ENCODE measurements at places on chromosomes 6 and 20.

- DNase-seq: peak; percentile 40
Observed at GRCh38 chr20:9119776-9120175, 50.9 kb downstream of the PLCB4 start.

GRCh38 chr6:146361128-146361924 is 182.3 kb upstream of the RAB32 start:
- DNase-seq: no peak

DNA sequence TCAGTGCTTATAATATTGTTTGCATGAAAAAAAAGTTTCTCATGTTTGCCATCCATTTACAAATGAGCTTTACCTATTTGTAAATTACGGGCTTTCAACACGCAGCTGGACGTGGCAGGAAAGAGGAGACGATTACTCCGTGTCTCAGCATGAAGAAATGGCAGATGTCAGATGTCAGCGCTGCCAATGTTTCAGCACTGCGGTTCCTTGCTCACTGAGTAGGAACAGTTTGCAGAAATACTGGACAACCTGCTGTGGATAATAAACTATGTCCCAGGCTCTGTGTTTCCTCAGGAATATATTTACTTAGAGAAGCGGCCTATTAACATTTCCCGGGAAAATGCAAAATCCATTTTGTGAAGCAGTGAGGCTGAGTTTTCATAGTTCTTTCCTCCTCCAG is 22.7 kb downstream of the RAMACL start:
- no peak for DNase-seq

- DNase-seq: no peak
Observed at GRCh38 chr6:45898941-45899682, 116.5 kb downstream of the CLIC5 start.

DNA sequence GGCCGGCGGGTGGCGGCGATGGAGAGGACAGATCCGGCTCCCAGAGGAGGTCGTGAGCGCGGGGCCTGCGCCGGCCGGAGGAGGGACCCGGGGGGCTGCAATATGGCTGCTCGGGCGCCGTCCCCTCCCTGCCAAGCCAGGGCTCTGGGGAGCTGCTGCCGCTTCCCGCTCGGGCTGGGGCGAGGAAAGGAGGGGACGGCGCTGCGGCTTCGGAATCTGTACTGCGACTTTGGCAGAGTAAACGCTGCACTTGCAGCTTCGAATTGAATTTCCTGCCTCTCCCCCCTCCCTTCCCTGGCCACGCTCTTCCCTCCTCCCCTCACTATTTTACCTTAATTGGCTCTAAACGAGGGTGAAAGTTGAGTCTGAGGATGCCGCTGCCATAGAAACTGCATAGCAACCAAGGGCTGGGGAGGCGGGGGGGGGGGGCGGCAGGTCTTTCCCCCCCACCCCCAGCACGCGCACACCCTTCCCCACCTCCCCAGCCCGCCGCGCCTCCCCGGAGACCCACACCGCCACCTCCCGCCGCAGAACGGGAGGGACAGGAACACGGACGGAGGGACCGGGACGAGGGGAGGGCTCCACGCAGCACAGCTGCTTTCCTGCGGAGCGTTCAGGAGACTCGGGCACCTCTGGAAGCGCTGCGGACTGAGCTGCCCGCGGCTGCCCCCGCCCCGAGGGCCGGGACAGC is 93.9 kb downstream of the RNASET2 start:
- DNase-seq: peak; percentile 6

DNA sequence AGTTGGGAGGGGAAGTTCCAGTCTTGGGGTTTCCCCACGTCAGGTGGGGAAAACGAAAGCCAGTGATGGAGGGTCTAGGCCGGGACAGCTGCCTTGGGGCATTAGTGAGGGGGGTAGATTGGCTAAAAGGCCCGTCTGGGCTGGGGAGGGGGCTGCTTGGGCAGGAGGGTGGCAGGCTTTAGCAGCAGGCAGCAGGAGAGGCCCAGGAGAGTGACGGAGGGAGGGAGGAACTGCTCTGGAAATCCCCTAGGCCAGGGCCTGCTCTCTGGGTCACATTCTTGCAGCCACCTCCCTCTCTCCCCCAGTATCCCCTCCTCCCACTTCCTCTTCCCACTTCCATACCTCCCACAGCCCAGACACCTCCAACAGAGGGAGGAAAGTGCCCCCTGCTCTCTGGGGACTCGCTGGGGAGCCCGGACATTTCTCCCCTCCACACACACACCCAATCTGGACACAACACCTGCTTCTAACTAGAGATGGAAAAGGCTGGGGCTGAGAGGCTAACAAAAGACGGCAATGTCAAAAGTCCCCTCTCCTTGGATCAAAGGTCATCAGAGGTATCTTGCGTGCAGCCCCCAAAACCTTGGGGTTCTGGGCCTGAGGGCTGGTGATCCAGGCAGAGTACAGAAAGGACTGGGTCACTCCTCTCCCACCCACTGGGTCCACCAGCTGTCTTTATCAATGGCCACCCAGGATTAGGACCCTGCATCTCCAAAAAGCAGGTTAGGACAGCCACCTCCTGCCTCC is 1.8 kb downstream of the NFKBIE start:
- DNase-seq: peak; percentile 83

- DNase-seq: no peak
Observed at GRCh38 chr20:21090721-21091120, 15.4 kb downstream of the LINC00237 start.

DNA sequence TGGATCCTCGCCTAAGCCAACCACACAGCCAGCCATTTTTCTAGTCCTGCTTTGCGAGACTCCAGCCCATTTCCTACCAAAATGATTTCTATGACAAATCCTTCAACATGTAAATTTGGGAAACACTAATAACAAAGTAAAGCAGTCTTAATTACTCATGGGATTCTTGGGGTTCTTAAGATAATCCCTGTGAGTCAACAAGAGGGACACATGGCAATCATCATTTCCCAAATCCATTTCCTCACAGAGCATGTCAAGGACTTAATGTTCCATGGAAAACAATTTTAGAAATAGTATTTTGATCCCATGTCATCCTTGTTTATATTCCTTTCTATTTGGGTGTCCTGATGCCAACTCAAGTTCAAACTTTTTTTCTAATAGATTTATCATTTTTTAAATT is 322.7 kb upstream of the NOX3 start:
- DNase-seq: no peak
